ENCODE measurements at places on chromosomes 13 and 19.

DNA sequence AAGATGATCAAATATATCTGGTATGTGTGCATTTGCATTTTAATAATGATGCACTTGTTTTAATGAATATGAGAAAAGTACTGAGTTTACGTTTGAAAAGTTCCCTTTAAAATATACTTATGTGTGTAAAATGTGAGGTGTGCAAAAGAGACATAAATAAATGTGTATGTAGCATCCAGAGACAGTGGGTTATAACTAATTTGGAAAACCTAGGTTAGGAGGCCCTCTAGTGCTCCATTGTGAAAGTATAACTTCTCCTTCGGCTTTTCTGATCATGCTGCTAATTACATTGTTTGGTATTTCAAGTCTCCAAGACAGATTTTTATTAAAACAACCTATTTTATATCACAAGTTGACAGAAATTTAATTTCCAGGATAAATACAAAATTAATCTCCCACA, 30.1 kb downstream of the SCEL start:
- DNase-seq, result no peak

- DNase-seq, result no peak
Observed at GRCh38 chr19:23823952-23824389, 65.3 kb upstream of the ZNF681 start.

DNA sequence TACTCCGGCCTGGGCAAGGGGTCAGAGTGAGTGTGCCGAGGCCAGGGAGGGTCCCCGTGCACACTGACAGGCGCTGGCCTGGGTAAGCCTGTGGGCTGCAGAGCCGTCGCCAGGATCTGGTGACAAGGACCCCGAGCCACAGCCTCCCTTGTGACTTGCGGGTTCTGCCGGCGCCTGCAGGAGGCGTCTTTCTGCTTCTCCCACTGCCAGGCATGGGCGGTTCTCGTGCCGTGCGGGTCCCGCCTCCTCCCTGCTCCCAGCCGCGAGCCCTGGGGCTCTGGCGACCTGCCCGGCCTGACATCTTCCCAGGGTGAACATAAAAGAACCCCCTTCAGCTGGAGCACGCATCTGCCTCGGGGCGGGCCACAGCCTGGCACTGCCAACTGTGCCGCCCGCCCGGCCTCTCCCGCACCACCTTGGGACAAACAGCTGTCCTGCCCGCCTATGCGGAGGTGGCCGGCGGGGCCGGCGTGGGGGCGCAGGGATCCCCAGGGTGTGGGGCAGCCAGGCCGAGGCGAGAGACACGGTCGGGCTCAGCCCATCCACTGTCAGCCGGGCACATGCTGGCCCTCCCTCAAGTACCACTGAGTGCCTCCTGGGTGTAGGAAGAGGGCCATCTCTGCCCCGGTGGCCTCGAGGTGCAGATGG, 1.5 kb upstream of the HCN2 start:
- DNase-seq, result peak; percentile 61

DNA sequence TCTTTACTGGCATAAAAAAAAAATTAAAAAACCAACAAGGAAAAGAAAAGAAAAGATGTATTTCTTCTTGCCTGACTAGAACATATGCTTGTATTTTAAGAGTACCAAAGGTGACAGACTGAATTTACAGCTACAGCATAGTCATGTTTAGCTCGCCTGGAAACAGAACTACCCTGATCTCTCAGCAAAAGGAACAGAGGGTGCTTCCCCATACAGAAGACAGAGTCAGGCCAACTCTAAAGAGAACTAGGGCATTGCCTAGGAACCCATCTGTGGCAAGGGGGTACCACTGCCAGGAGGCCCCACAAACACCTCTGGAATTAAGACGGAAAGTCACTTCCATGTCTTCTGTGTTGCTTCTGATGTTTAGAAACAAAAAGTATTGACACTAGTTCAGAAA, 252.1 kb upstream of the STARD13 start:
- DNase-seq, result no peak

GRCh38 chr13:110466266-110466915, 95.1 kb downstream of the RAB20 start:
- no peak for DNase-seq

DNA sequence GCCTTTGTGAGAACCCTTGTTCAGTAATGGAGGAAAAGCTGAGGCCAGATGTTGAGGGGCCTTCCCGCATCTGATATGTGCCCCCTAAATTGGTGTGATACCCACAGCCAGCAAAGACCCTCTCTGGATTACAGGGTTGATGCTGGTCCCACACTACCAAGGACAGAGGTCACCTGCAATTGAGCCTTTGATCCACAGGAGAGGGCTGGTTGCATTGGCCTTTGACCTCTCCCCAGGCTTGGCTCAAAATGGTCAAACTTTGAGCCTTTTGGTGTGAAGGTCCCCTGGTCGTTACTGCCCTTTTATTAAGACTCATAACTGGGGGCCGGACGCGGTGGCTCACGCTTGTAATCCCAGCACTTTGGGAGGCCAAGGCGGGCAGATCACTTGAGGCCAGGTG, 8.4 kb upstream of the MRPL4 start:
- DNase-seq, result no peak

DNA sequence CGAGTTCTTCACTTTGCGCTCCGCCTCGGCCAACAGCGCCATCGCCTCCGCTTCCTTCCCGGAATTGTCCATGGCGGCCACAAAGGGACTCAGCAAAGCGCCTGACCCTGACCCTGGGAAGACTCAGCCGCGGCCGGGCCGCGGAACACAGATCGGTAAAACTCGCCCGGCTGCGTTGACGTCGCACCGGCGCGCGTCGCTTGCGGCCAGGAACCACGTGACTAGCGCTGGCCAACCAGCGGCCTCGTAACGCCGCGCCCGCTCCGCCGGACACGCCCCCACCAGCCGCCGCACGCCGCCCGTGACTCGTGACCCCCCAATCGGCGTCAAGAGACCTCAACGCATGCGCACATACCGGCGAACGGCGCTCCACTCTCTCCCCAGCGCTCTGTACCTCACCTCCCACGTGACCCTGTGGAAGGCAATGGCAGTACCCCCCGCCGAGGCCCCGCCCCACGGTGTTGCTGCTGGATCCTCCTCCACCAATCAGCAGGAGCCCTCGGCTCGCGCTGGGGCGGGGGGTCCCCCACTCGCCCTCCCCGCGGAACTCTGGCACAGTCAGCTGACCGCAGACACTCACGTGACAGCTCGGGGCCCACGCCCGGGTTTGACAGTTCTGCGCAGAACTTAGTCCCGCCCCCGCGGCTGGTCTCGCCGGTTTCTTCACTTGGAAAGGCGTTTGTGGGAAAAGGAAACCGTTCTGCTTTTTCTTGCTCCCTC, at the start of gene NAPA:
NAPA (minus strand) TSS at position 195 of the 720 bp plus-strand sequence; CDS start at position 72, 123 bp downstream.
- peak; percentile 92 for DNase-seq

GRCh38 chr19:14830702-14831101, 4.3 kb downstream of the OR7A5 start:
- DNase-seq, result no peak

GRCh38 chr13:30798776-30799355, 63.5 kb downstream of the ALOX5AP start:
- DNase-seq, result no peak

DNA sequence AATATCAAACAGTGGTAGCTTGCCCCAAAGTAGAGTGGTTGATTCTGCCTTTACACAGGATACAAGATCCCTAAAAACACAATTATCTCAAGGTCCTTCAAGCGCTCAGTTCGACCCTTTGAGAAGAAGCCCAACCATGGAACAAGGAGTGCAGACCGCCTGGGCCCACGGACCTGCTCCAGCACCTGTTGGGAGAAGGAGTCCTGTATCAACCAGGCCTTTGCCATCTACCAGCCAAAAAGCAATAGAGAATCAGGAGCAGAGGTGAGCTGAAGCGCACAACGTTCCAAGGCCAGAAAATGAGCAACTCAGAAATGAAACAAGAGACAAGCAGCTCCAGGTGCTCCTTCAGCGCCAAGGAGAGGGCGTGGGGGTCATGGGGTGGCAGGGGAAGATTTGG, 6.3 kb upstream of the LILRB3 start:
- DNase-seq, result no peak

DNA sequence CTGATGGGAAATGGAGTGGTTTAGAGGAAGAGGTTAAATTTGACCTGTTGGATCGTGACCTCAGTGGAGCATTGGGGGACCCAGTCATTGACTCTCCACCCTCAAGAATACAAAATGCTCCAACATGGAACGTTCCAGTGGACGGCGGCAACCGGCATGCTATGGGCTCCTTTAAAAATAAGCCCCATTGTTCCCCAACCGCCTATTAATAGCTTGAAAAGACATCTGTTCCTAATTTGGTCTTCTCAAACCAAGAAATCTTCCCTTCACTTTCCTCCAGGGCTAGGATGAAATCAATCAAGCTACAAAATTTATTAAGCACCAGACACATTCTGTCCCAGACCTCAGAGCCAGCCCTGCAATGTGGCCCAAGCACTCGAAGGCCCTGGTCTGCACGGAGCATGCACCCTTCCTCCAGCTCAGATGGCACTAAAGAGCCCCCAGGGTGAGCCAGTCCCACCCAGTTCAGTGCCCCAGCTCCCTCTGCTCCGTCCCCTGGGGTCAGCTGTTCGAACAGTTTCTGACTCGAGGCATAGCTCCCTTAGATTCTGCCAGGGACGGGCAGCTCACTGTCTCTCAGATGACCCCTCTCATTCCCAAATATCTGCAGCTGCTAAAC, 22.5 kb upstream of the VSTM2B start:
- DNase-seq, result no peak

- no peak for DNase-seq
Observed at GRCh38 chr19:35868172-35868822, at the start of gene APLP1. Gene APLP1, plus strand, starts transcription at chr19:35868574. Its CDS starts 63 bp downstream, at chr19:35868637.

- DNase-seq, result no peak
Observed at GRCh38 chr19:7307590-7308218, 13.5 kb upstream of the INSR start.

- DNase-seq, result no peak
Observed at GRCh38 chr19:4385291-4386040, 14.9 kb downstream of the SH3GL1 start.

GRCh38 chr19:32828643-32829344, 40.8 kb downstream of the SLC7A9 start:
- DNase-seq, result no peak

GRCh38 chr13:76350399-76350798, 535.8 kb downstream of the KCTD12 start:
- no peak for DNase-seq

DNA sequence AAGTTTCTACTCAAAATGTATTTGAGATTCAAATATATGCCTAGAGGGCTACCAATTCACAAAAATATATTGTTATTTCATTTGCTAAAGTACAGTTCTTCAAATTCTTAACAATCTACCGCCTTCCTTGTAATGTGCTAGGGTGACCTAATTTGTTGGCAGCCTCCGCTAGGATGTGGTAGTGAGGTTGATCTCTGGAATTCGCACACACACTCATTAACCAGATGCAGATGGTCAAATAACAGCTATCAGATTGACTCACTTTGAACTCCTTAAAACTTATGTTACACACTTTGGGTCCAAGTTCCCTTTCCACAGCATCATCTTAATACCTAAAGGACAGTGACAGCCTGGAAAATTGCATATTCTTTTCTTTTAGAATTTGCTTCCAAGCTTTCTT, 367.3 kb downstream of the DCT start:
- no peak for DNase-seq

- peak; percentile 69 for DNase-seq
Observed at GRCh38 chr13:113739527-113740285, 19.3 kb upstream of the TMEM255B start.

GRCh38 chr13:84200971-84201370, 318.7 kb upstream of the SLITRK1 start:
- DNase-seq, result no peak

DNA sequence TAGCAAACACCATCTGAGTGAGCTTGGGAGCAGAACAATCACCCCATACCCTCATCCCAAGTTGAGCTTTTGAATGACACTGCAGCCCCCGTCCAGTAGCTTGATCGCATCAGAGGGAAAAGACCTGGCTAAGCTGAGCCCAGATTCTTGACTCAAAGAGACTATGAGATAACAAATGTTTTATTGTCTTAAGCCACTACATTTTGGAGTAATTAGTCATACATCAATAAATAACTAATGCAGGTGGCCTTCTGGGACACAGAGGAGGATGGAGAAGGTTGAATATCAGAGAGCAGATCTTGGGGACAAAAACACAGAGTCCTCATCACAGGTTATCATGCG, 24.6 kb upstream of the IGSF23 start:
- no peak for DNase-seq

DNA sequence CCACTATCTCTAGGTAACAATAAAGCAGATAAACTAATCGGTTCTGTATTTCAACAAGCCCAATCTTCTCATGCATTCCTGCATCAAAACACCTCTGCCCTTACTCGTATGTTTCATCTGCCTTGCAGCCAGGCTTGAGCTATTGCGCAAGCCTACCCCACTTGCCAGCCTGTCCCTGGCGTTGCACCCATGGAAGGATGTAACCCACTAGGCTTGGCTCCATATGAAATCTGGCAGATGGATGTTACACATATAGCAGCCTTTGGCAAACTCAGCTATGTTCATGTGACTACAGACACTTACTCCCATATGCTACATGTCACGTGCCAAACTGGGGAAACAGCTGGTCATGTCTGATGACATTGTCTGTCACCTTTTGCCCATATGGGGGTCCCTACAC, 11.9 kb upstream of the ZNF549 start:
- DNase-seq, result no peak

GRCh38 chr13:76982061-76982460, 9.8 kb upstream of the CLN5 start:
- no peak for DNase-seq

- peak; percentile 7 for DNase-seq
Observed at GRCh38 chr19:10538204-10538983, 5.3 kb upstream of the ATG4D start.

GRCh38 chr13:38462605-38463004, 113.0 kb downstream of the UFM1 start:
- no peak for DNase-seq

DNA sequence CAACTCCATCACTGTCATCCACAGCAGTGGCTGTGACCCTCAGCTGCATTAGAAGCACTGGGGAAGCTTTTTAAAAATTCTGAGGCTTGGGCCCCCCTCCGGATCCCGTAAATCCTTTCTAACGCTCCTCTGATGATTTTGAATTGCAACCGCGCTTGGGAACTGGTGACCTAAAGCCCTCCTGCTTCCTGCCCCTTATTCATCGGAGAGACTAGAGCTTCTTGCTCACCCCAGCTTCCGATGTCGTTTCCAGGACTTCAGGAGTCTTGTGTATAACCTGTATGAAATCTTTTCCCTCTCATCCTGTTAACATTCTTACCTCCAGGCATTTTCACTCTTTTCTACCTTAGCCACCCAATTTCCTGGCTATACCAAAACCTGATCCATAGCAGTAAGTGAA, 14.8 kb downstream of the ZAR1L start:
- DNase-seq, result no peak

- no peak for DNase-seq
Observed at GRCh38 chr13:110824702-110825300, 90.1 kb downstream of the ANKRD10 start.

DNA sequence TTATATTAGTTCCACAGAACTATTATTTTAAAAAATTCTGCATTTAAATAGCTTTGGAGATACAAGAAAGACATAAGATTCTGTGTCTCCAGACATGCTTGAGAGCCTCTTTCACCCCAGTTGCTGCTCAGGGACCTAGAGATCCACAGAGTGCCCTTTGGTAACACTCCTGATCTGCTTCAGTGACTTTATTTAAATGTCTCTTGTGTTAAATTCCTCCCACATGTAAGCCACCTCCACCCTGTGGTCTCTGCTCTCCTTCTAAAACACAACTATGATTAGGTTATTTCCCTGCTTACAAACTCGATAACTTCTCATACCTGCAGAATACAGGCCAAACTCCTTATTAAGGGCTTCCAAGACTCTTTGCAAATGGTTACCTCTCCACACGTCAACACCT, 141.0 kb downstream of the RFC3 start:
- no peak for DNase-seq
